ENCODE measurements at places on chromosomes 4 and X.

DNA sequence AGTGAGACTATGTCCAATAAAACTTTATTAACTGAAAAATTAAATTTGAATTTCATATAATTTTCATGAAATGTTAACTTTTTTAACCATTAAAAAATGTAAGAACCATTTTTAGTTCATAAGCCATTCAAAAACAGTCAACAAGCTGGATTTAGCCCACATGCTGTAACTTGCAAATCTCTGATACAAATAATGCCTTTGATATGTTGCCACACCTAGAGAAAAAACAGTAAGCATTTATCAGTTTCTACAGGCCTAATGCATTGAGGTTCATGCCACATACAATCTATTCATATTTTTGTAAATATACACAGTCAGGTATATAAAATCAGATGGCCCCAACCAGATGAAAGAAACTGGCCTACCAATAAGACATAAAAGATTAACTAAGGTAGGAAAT, 52.8 kb downstream of the LCORL start:
- DNase-seq = no peak

GRCh38 chr4:173703021-173703420, 173.0 kb upstream of the HAND2 start:
- DNase-seq = no peak

DNA sequence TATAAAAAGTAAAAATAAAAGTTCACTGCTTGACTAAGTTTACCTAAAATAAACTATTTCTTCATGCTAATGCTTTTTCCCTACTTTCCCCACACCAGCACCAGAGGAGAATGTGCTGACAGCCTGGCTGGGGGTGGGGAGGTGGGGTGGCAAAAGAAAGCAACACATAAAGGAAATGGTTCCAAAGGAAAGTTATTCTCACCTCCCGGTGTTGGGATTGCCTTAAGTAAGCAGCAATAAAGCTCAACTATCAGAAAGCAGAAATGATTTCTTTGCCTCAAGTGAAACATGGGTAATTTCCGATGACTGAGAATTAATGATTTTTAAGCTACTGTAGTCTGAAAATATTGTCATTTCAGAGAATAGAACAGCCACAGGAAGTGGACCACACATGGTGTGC, 84.5 kb upstream of the DKK2 start:
- DNase-seq = no peak

- no peak for DNase-seq
Measured at GRCh38 chrX:6909396-6909795, 238.1 kb upstream of the STS start.

DNA sequence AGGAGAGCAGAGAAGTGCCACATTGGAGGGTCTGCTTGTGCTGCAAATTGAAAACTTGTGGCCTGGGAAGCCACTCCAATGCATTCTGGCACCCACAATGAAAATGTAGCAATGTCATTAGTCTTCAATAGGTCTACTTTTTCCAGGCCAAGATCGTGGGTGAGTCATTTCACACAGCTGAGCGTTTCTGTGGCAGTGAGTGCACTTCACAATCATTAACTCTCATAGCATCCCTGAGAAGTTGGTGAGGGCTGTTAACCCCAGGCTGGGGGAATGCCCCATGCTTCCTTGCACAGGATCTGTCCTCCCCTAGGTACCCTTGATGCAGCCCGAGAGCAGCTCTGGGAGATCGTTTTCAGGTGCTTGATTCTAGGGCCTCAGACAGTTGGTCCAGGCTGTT, 196.8 kb upstream of the ATP6AP2 start:
- no peak for DNase-seq

DNA sequence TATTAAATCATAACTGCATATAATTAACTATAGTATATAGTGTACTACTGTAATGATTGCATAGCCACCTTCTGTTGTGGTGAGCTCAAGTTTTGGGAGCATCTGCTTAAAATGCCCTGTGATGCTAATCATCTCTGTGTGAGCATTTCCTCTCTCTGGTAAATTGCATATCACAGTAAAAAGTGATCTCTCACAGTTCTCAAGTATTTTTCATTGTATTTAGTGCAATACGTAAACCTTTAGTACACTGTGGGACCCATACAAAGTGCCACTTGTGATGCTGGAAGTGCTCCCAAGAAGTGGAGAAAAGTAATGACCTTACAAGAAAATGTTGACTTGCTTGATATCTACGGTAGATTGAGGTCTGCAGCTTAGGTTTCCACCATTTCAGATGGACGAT, 82.0 kb downstream of the WWC2 start:
- no peak for DNase-seq

DNA sequence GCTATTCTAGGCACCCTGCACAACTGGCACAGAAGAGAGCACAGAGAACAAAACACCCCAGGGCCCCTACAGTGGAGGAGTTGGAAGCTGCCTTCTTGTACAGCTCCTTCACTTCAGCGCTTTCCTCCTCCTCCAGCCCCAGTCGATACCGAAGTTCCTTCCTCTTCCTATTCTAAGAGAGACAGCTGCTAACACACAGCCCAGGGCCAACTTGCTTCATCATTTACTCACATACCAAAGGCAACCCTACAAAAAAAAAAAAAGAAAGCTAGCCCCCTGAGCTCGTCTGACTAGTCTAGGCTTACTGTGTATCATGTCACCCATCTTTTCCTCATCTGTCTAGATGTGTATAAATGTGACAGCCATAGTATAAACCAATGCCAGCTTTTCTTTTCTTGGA, 64.5 kb downstream of the MID1 start:
- no peak for DNase-seq

GRCh38 chrX:68763481-68763880, 65.3 kb upstream of the EFNB1 start:
- no peak for DNase-seq

DNA sequence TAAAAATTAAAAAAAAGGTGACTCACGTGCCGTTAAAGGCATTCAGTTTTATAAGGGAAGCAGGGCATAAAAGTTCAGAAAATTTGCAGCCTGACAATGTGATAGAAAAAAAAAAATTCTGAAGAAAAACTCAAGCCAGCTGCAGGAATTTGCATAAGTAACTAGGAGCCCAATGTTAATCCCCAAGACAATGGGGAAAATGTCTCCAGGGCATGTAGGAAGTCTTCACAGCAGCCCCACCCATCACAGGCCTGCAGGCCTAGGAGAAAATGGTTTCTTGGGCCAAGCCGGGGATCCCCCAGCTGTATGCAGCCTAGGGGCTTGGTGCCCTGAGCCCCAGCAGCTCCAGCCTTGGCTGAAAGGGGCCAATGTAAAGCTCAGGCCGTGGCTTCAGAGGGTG, 31.2 kb downstream of the CHM start:
- DNase-seq = no peak

- DNase-seq = no peak
Measured at GRCh38 chr4:177380730-177381287, 61.4 kb downstream of the AGA start.

DNA sequence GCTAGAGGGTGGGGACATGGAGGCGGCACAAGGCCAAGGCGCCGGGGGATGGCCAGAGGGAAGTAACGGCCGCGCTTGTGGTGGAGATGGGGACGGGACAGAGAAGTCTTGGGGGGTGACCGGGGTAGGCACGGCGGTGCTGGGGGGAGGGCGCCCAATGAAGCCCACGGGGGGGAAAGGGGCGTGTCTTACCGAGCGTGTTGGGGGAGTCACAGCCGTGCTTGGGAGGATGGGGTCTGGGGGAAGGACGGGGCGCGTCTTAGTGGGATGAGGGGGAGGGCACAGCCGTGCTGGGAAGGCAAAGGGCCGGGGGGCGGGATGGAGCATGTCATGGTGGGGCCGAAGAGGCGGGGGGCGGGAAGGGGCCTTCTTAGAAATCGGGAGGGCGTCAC, 952 bp downstream of the ARSD start:
- DNase-seq = no peak

GRCh38 chrX:20330545-20330944, 63.8 kb upstream of the RPS6KA3 start:
- no peak for DNase-seq

- DNase-seq = no peak
Measured at GRCh38 chr4:41763729-41764128, 15.2 kb upstream of the PHOX2B start.

GRCh38 chr4:26719954-26720552, 136.2 kb downstream of the TBC1D19 start:
- DNase-seq = no peak

DNA sequence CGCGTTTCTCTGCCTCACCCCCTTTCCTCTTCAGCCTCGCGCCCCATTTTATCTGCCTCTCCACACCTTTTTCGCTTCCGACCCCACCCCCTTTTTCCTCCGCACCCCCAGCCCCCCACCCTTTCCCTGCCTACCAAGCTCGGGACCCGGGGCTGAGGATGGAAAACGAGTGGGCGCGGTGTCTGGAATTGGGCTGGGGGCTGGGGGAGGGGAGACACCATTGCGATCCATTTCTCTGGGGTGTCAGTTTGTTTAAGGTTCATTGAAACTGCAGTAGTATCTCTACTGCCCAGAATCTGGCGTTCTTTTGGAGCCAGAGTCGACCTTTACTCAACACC, 707 bp downstream of the SLC9A6 start:
- DNase-seq = no peak

DNA sequence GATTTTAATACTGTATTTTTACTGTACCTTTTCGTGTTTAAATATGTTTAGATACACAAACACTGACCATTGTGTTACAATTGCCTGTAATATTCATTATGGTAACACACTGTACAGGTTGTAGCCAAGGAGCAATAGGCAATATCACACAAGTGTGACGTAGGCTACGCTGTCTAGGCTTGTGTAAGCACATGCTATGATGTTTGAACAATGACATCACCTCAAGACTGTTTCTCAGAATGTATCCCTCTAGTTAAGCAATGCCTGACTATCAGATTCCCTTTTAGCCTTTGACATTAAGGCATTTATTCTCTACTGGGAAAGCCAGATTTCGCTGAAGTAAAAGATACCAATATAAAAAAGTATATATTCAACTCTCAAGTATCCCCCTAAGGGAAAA, 66.2 kb downstream of the VCX3A start:
- DNase-seq = no peak

All from smooth muscle cell of the brain vasculature (primary cell).